ENCODE measurements at places on chromosomes 7 and 10.

DNA sequence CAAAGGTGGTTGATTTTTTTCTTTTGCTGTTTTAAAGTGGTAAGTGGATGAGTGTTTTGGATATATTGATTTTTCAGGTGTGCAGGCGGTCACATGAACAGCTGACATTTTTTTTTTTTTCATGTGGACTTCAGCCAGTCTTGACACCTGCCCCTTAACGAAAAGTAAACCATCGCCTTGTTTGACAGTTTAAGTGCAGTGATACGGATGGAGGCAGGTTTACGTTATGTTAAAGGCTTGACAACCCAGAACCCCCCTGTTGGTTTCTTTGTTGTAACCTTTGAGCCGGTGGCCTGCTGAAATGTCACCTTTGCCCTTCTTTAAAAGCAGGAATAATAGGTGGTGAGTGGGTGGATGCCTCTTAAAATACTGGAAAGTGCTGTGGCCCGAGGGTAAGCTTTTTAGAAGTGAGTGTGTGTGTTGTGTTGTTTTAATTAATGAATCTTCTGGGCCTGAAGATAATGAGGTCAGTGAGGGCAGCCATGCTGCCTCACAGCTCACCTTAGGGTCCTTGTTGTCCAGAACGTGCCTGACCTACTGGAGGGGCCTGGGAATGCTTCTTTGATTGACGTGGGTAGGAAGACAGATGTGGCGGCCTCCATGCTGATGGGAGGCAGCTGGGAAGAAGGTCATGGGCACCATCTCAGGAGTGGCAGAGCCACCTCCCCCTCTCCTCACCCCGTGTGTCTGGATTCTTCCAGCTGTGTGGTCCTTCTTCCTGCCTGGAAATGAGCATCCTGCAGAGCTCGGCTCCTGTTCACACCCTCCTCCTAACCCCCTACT lies 69.8 kb downstream of the TCF7L2 start:
- DNase-seq: no peak

DNA sequence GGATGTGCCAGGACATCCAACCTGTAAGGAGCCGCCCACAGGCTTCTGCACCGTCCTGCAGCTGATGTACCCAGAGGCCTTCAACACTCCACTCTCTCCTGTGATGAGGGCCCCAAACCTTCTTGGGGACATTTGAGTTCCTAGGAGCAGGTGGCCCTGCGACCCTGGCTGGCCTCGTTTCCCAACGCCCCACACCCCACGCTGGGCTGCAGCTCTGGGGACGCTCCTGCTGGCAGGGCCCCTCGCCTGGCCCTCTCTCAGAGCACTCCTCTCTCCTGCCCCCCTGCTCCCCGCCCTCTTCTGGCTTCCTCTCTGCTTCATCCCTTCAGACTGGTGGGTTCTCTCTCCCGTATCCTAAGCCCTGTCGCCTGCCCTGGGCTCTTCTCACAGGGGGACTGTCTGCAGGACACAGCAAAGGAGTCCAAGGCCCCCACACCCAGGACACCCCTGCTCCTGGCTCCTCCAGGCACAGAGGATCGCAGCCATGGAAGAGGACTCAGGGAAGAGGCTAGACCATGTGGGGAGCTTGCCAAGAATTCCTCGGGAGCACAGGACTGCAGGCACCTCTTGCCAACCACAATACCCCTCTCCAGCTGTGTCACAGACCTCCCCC lies 541.4 kb downstream of the TCERG1L start:
- DNase-seq: no peak

- DNase-seq: no peak
Observed at GRCh38 chr10:122285506-122286444, 14.7 kb downstream of the BTBD16 start.

GRCh38 chr7:107850216-107850615 lies 40.8 kb upstream of the DLD start:
- DNase-seq: no peak

DNA sequence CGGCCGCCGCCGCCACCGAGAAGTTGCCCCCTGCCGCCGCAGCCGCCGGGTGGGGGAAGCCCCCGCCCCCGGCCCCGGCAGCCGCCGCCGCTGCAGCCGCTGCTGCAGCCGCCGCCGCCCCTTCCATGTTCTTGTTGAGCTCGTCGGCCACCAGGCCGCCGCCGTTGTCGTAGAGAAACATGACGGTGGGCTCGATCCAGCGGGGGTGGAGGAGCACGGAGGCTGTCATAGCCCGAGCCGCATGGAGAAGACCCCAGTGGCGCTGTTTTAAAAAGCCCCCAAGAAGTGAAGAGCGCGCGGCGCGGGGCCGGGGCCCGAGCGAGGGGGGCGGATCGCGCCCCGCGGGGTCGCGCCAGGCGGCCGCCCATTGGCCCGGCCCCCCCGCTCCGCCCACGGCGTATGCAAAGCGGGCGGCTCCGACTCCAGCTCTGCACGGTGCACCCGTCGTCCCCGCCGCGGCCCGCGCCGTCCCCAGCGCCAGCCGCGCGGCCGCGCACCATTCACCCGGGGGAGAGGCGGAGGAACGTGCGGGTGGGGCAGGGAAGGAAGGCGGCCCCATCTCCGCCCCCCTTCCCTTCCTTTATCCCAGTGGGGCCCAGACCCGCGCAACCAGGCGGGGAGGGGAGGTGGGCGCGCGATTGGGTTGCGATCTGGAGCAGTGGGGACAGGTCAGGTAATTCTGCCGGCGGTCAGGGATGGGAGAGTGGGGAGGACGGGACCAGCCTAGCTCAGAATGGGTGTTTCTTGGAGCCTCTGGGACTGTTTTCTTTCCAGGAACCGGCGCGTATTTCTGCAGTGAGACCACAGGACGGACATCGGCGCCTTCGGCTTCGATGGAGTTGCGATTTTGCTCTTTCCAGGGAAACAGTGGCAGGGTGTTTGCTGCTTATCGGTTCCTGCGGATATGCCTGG lies at the start of gene HOXA13:
HOXA13 (minus strand) TSS at position 243 of the 912 bp plus-strand sequence; CDS start at position 229, 14 bp downstream.
- no peak for DNase-seq

- DNase-seq: no peak
Observed at GRCh38 chr7:142739923-142740492, 9.3 kb upstream of the PRSS1 start.

- DNase-seq: no peak
Observed at GRCh38 chr7:115183431-115184057, 261.6 kb downstream of the MDFIC start.

All from hippocampal formation (tissue), 2 donors.